Femur (tissue), 1 donor: ENCODE measurements at places on chromosomes 2 and 18.
A peak's percentile ranks its signal among the peaks of the same experiment; 100 is the strongest.

GRCh38 chr2:176150584-176151441, 537 bp upstream of the HOXD4 start:
- no peak for DNase-seq

DNA sequence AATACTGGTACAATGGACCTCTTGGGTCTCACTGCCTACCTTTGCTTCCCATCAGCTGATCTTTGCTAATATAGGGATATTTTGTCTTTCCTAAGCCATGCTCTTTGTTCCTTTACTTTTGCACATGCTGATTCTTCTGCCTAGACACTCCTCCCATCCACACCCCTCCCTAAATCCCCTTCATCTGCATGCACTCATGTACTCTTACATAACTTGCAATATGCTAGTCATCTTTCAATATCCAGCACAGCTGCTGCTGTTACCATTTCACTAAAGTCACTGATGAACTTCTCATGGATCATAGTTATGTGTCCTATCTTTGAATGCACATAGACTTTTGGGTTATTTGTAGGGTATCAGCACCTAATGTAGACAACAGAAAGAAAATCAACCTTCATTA, 18.5 kb upstream of the DTNA start:
- no peak for DNase-seq

GRCh38 chr2:38178556-38179419, 102.8 kb upstream of the CYP1B1 start:
- no peak for DNase-seq

DNA sequence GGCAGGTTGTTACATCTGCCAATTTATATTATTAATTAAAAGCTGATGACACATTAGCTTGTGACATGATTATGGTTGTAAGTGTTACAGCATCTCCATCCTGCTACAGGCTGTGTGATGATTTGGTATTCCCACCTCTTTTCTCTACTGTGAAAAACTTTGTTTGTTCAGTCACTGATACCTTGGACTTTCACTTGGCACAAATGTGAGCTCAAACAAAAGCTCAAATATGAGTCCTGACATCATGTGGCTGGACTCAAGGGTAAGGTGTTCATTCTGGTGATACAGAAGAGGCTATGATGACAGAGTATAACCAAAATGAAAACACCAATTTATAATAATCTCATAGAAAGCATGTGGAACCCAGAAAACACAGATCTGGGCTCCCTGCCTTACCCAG, 11.4 kb upstream of the IL36A start:
- no peak for DNase-seq

DNA sequence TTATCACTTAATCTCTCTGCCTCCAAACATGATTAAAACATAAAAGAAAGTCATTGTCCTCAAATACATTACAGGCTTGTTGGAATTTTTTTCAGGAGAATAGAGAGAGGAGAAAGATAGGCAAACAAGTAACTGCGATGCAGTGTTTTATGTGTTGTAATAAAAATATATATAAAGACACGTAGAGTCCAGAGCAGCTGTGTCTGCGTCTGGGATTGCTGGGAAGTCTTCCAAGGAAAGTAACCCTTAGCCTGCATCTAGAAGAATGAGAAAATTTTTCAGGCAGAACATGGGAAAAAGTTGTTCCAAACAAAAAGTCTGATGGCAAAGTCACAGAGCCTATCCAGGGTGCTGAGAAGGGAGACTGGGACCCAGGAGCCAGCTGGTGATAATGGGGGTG, 91.8 kb upstream of the ST6GAL2 start:
- peak; percentile 76 for DNase-seq

GRCh38 chr2:79799729-79800128, 286.9 kb downstream of the CTNNA2 start:
- DNase-seq = no peak

DNA sequence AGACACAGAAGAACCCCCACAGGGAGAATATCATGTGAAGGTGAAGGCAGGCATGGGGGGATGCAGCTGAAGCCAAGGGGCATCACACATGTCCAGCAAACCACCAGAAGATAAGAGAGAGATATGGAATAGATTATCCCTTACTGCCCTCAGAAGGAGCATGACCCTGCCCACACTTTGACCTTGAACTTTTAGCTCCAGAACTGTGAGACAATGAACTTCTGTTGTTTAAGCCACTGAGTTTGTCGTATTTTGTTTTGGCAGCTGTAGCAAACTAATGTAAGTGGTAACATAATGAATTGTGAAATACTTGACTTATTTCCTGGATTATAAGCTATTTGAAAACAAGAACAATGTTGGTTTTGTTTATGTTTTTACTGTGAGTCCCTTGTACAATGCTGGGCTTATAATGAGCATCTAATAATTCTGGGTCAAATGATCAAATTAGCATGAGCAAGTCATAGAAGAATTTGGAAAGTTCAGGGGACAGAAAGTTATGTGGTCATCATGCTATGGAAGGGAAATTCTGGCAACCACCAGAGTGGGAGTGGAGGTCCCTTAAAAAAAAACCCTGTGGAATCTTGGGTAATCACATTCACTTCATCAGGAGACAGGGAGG, 541.0 kb upstream of the KLHL29 start:
- DNase-seq = no peak

DNA sequence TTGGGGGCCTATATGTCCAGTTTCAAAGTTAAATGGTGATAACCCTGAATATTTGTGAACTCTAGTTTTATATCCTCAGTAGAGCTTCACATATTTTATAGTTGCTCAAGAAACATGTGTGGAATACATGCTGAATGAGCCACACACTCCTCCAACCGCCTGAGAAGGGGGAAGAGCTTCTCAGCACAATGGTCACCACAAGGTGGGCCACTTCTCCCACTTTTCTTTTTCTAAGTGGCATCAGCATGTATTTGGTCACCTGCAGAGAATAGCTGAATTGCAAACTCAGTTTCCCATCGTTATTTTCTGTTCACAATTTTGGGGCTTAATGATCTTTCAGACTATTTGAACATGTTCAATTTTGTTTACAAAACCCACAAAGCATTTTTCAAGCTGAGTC, 340.5 kb downstream of the PARD3B start:
- no peak for DNase-seq

DNA sequence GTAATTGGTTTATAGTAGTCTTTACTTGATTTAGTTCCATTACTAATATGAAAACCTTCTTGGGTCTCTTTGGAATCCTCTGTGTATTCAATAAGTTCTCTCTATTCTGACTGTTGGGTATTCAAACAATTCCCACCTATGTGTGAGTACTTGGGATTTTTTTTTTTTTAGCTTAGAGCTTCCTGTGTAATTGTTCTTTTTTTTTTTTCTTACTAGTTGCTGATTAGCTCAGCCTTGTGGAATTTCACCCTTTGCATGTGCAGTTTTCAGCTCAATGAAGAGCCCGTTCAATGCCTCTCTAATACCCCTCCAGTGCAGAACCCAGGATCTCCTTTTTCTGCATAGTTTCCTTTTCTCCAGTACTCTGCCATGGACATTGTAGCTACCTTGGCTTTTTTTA, 339.1 kb upstream of the GALNT5 start:
- DNase-seq = no peak

GRCh38 chr2:234558642-234559041, 61.8 kb upstream of the ARL4C start:
- peak; percentile 28 for DNase-seq

GRCh38 chr2:228401065-228401912, 219.8 kb upstream of the SPHKAP start:
- no peak for DNase-seq

DNA sequence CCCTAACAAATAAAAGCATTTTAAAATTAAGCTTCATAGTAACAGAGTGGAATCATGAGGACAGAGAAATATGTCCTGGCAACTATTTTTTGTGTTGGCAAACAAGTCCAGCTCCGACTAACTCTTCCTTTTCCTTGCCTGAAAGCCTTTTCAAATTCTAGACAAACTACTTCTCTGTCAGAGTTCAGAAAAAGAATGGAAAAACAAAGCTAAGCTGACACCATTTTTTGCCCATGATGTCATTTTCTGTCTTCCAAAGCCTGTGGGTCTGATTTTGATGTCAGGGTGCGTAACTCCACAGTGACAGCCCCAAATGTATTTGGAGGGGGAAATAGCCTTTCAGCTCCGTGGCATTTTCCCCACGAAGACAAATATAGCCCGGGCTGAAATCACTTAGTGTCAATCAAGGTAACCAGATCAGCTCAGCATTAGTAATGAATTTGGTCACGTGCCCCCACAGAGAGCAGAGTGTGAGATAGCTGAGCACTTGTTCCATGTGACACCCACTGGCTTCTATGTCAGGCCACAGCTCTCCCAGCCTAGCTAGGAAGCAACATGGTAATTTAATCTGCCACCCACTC, 233.0 kb upstream of the SIX2 start:
- no peak for DNase-seq

- peak; percentile 88 for DNase-seq
Measured at GRCh38 chr2:202317080-202317857, 51.7 kb downstream of the NOP58 start.

DNA sequence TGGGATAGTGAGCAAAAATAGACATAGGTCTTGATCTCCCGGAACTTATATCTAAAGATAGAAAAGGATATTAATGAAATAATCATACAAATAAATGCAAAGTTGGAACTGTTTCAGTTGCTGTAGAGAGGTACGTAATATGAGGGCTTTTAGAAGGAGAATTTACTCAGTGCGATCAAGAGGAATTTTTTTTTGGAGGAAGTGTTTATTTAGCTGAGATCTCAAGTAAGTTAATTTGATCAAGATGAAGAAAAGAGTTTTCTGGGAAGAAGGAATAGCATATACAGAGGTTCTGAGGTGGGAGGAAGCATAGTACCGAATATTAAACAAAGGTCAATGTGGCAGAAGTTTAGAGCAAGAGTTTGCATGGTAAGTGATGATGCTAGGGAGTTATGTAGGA, 11.3 kb downstream of the MBD5 start:
- DNase-seq = no peak

DNA sequence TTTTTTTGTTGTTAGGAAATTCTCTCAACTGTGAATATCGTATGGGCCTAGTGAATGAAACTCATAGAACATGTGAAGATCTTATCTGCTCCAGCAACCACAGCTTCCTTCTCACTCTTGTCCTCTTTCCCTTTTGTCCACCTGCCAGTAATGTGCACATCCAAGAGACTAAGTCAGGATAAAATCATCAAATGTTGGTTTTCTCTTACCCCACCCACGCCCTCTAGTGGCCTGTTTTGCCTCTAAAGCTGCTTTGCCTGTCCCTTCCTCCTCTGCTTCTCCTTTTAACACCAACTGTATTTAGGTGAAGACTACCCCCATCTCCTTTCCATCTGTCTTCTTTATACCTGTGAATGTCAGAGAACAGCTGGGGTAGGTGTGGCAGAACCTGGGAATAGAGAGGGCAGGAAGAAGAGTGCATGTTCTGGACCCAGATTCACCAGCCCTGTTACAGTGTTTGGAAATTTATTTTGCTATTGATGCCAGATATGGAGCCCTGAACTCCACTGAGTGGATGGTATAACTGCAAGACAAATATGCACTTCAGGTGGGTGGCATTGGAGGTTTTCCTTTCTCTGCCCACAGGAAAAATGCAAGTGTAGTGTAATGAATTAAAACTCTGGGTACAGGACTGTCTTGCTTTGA, 8.4 kb upstream of the MGAT5 start:
- DNase-seq = peak; percentile 76

- DNase-seq = no peak
Measured at GRCh38 chr2:13414897-13415296, 698.2 kb downstream of the TRIB2 start.

DNA sequence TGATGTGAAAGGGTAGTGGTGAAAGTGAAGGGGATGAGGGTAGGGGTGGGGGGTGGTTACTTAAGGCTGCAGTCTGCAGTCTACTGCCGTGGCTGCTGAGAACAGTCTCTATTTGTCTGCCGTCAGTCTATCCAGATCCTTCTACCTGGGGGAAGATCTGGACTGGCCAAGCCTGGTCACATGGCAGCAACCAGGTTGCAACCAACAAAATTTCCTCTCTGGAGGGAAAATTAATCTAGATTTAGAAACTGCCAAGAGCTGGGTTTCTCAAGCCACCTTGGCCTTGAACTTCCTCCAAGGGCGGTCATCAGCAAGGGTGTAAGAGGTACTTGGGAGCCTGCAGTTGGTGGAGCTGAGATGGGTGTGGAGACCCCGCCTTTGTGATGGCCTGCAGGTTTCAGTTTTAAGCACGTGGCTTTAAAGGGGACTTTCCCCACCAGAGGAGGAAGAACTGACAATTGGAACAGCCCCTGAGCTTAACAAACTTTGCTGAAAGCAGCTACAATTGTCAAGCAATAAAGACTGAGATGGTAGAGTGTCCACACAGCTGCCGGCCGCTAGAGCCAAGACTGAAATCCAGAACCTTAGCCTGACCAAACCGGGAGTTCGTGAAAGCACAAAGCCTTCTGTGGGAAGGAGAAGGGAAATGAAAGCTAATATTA, 31.4 kb upstream of the KCMF1 start:
- DNase-seq = no peak

DNA sequence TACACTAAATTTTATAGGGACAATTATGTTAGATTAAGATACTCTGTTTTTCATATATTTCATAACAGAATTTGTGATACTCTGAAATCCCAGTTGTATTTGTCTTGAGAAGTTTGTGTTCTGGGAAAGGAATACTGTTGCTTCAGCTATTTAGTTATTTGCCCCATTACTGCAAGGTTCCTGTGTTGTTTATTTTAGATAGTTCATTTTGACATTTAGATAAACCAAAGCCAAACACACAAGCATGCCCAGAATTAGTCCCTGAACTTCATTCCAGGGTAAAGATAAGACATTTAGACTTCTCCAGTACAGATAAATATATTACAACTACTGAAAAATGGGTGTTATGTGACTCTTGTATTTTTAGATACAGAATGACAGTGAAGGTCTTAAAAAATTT, 74.7 kb downstream of the BMPR2 start:
- no peak for DNase-seq

- DNase-seq = peak; percentile 21
Measured at GRCh38 chr2:238570926-238571325, 144.2 kb downstream of the ASB1 start.

- no peak for DNase-seq
Measured at GRCh38 chr2:176675271-176675949, 406.2 kb downstream of the MTX2 start.

- peak; percentile 10 for DNase-seq
Measured at GRCh38 chr2:109353806-109354745, 225.1 kb downstream of the SH3RF3 start.

DNA sequence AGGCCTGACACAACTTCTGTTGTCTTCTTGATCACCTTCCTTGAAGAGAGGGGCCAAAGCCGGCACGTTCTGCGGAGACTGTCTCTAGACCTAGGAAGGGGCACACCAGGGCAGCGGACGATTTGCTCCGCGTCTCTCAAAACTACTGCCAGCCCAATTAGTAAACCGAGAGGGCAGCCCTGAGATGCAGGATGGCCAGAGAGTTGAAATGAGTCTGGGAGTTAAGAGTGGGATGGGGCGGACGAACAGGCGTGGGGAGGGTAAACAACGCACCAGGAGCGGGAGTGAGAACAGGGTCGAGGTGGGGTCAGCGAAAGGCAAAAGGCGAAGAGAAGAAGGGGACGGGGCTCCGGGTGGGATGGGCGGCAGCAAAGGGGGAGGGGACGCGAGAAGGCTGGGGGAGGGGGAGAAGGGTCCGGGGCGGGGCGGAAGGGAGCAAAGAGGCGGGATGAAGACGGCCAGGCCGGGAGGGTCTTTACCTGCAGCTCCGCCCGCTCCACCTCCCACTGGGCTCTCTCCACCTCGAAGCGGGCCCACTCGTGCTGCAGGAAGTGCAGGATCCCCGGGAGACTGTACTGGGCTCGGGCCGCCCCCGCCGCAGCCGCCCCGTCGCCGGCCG, 476 bp downstream of the STRN start:
- peak; percentile 75 for DNase-seq

- no peak for DNase-seq
Measured at GRCh38 chr2:3460831-3461800, 58.2 kb downstream of the ADI1 start.

GRCh38 chr2:119760237-119760955, 674 bp downstream of the PTPN4 start:
- DNase-seq = peak; percentile 43
